Right lobe of liver (tissue), 6 donors: ENCODE measurements at places on chromosomes 12 and 14. TPM values are rescaled to one million over a fixed set of nuclear protein-coding genes. Genes with fewer than 3 reads are reported as not detected.

Gene SYNDIG1L
- total RNA-seq: not detected

Gene HOXC9
- total RNA-seq: not detected

GRCh38 chr14:79464468-79464867 is 746.8 kb downstream of the DIO2 start:
- no peak for DNase-seq

- peak; percentile 41 for DNase-seq
Measured at GRCh38 chr14:101121508-101122139, 218.1 kb upstream of the RTL1 start.

DNA sequence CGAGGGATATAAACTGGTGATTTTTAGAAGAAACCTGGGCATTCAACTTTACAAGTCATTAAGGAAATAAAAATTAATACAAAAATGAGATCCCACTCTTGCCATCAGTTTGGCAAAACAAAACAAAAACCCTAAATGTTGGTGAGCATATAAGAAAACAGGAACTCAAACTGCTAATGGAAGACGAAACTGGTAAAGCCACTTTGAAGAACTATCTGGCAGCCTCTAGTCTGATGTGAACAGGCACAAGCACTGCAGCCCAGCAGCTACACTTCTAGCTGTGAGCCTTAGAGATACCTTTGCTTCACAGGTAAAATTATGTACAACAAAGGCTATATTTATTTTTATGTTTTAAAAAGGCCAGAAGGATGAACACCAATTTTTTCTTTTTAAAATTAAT is 459.6 kb downstream of the ZFP36L1 start:
- no peak for DNase-seq
